Urothelium cell line (cell line): ENCODE measurements at places on chromosomes 16 and 17.

- no peak for DNase-seq
Measured at GRCh38 chr16:30065943-30066760, 592 bp downstream of the ALDOA start.

- no peak for DNase-seq
Measured at GRCh38 chr16:69814561-69814960, 52.4 kb downstream of the WWP2 start.

DNA sequence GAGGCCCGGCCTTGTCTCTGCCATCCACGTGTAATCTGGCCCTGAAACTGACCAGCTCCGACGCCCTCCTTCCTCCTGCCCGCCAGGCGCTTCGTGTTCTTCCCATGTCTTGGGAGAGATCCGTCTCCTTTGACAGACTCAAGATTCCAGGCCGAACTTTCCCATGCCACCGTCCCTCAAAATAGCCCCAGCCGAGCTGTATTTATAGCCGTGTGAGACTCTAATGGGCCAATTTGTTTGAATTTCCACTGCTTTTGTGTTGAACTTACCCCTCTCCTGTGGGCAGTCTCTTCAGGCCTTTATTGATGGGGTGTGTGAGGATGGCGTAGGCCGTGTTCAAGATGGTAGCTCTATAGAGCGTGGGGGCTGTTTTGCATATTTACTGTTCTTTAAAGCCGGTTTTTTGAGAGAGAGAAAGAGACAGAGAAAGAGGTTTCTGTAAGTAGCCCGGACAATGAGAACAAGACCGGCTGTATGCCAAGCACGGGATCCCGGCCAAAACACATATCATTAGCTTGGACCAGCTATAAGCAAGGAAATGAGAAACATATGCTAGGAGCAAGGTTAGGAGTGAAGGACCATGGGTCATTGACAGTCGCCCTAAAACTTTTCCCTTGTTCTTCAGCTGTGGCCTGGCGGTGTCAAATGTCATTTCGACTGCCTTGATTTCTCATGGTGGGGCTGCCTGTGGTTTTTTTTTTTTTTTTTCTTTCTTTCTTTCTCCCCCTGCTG is 124.5 kb upstream of the ZFHX3 start:
- DNase-seq, result peak; percentile 75

GRCh38 chr17:2277429-2278170 is 26.0 kb downstream of the SMG6 start:
- no peak for DNase-seq

- no peak for DNase-seq
Measured at GRCh38 chr16:7716660-7717550, 384.3 kb downstream of the RBFOX1 start.

GRCh38 chr17:29060475-29060874 is 17.5 kb downstream of the PIPOX start:
- no peak for DNase-seq

GRCh38 chr17:17653343-17653742 is 27.9 kb upstream of the RAI1 start:
- no peak for DNase-seq

GRCh38 chr16:84534815-84535214 is 30.4 kb upstream of the MEAK7 start:
- no peak for DNase-seq

DNA sequence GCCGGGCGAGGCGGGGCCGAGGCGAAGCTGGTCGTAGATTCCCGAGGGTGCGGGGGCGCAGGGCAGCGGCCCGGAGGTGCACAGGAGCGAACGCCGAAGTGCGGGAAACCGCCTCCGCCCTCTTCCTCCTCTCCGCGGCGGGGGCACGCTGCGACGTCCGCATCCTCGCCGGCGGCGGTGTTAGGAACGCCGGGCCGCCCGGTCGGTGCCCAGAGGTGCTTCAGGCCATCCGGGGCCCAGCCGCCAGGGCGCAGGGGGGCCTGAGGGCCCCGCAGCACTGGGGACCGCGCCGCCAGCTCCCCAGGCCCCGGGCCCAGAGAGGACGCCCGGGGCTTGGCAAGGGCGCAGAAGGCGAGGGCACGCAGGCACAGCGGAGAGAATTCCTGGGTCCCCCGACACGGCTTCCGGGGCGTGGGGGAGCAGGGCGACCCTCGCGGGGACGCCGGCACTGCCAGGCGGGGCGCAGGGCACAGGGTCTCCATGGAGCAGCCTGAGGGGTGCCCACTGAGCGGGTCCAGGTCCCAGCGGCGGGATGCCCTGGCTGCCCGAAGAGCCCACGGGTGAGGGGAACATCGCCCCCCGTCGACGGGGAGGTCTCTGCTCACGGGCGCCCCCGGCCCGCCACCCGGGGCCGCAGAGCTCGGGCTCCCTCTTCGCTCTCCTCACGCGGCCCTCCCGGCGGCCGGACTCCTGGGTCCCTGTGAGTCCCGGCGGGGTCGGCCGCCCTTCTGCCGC is 576 bp downstream of the EPOP start:
- DNase-seq, result no peak

GRCh38 chr17:75152922-75153779 is 1.2 kb downstream of the JPT1 start:
- DNase-seq, result peak; percentile 60

- peak; percentile 99 for DNase-seq
Measured at GRCh38 chr17:75124041-75124818, 7.3 kb downstream of the NT5C start.

GRCh38 chr17:47707056-47707804 is 13.3 kb downstream of the TBKBP1 start:
- no peak for DNase-seq

DNA sequence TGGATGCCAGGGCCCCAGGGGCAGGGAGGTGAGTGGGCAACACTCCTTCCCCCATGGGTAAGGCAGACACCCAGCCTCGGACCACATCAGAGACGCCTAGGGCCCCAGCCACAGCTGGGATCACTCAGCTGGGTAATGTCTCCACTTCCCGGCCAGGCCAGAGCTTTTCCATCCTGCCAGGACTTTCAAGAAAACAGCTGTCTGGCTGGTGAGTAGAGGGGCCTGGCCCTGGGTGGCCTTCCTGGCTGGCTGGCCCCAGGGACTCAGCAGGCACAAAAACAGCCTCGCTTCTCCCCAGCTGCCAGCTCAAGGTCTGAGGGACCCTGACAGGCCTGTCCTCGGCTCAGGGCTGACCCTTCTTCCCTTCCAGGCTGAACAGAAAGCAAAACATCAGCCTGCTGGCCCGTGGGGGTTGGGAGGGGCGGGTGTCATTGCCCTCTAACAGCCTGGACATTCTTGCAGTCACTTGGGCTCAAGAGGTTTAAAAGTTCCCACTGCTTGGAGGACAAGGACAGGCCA is 45.3 kb upstream of the JPH3 start:
- no peak for DNase-seq

GRCh38 chr16:19837984-19838707 is 46.5 kb downstream of the GPRC5B start:
- DNase-seq, result no peak

DNA sequence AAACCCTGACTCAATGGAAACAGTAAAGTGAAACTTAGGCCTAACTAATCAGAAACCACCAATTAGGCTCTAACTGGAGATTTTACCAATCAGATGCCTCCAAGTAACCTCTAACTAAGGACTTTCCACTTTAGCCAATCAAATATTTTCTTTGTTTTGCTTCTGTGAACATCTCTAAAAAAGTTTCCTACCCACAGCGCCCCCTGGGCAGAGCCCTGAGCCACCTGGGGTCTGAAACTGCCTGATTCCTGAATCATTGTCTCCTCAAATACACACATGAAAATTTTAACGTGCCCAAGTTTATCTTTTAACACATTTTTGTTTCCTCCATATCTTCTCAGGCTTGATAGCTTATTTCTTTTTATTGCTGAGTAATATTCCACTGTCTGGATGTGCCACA is 19.0 kb downstream of the ADAD2 start:
- no peak for DNase-seq

GRCh38 chr17:83064021-83064731 is 15.2 kb upstream of the METRNL start:
- no peak for DNase-seq

- DNase-seq, result no peak
Measured at GRCh38 chr17:21194703-21195102, 19.3 kb downstream of the TMEM11 start.

- no peak for DNase-seq
Measured at GRCh38 chr16:71489122-71489521, at the start of gene ZNF19. Gene ZNF19 (minus strand): TSS chr16:71489324. CDS start chr16:71482114, 7,210 bp downstream.

DNA sequence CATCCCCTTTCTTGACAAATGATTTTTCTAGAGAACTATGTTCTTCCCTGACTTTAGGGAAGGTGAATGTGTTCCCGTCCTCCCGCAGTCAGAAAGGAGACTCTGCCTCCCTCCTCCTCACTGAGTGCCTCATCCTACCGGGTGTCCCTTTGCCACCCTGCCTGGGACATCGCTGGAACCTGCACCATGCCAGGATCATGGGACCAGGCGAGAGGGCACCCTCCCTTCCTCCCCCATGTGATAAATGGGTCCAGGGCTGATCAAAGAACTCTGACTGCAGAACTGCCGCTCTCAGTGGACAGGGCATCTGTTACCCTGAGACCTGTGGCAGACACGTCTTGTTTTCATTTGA is 7.4 kb downstream of the NAT9 start:
- no peak for DNase-seq

GRCh38 chr17:27354491-27355081 is 60.7 kb downstream of the WSB1 start:
- peak; percentile 25 for DNase-seq

DNA sequence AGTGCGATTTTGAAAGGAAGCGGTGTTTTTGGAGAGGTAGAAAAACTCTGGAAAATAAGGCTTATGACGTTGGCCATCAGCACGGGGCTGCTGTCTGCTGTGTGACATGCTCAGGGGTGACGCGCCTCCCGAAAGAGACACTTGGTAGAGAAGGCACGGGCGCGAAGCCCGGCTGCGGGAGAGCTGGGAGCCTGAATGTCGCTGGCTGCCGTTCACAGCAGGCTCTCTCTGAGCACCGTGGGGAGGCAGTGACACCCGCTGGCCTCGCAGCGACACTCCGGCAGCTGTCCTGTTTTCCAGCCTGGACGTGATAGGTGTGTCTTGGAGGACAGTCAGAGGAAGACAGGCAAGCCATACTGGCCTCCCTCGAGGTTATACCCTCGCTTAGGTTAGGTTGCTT is 759.1 kb upstream of the RBFOX1 start:
- DNase-seq, result peak; percentile 65

DNA sequence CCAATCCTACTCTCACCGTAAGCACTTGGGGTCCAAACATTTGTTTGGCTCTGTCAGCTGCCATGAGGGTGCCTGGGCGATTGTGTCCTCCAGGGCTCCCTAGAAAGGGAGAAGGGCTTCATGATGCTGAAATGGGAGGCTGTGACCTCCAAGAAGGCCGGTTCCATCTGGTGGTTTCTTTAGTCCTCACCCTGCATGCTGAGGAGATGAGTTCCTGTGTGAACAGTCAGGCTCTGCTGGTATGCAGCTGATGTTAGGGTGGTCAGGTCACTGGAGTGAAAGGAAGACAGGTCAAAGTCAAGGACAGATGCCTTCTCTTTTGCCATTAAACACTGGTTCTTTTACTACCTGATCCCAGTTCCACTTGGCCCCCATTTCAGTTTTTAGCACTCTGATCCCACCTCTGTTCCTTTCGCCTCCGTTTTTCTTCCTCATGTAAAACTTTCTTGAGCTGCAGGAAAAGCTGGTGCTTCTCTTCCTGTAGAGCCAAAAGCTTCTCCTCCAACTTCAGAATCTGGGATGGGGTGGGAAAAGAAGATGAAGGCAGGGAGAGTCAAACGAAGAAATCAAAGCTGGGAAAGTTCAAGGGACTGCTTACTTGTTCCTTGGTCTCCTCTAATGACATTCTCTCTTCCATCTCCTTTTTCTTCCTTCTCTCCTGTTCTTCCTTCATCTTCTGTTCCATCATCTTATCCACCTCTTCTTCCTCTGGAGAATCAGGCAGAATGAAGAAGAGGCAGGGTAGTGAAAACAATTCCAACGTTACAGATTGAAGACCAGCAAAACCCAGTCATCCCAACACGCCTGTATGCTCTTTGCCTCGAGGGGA is 1.1 kb downstream of the GPS2 start:
- DNase-seq, result no peak

DNA sequence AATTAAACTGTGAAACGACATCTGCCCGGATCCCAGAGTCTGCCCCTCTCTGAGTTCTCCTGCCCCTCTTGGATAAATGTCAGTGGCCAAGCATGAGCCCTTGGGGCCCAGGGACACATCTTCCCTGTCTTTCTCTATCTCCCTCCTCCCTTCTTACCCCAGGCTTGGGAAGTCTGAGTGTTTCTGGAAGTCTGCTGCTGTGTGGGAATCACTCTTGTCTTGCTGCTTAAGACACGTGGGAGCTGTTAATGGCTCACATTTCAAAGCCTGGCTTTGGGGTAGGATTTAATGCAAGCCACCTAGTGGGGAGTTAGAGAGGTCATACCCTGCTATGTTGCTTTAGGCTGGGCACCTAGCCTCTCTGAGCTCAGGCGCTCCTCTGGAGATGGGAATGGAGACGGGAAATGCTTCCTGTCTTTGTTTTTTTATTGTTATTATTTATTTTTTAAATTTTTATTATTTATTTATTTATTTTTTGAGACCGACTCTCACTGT is 218.5 kb upstream of the CIBAR2 start:
- DNase-seq, result peak; percentile 76

GRCh38 chr16:48526058-48526957 is 83.7 kb downstream of the N4BP1 start:
- DNase-seq, result peak; percentile 42

DNA sequence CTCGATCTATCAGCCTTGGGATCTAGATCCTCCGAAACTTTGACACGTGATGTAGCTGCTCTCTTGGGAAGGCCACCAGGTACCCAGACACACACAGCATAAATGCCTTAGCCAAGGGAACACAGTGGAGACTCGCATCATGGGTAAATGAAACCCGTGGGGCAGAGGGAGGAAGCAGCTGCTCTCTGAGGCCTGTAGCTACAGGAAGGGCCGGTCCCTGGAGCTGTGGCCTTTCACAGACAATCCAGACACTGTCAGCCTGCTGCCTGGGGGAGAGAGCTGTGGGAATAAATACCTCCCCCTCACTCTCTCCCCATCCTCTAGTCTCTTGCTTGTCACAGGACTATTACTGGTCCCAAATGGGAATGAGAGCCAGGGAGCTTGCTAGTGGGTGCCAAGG is 351.2 kb downstream of the UTP18 start:
- no peak for DNase-seq

DNA sequence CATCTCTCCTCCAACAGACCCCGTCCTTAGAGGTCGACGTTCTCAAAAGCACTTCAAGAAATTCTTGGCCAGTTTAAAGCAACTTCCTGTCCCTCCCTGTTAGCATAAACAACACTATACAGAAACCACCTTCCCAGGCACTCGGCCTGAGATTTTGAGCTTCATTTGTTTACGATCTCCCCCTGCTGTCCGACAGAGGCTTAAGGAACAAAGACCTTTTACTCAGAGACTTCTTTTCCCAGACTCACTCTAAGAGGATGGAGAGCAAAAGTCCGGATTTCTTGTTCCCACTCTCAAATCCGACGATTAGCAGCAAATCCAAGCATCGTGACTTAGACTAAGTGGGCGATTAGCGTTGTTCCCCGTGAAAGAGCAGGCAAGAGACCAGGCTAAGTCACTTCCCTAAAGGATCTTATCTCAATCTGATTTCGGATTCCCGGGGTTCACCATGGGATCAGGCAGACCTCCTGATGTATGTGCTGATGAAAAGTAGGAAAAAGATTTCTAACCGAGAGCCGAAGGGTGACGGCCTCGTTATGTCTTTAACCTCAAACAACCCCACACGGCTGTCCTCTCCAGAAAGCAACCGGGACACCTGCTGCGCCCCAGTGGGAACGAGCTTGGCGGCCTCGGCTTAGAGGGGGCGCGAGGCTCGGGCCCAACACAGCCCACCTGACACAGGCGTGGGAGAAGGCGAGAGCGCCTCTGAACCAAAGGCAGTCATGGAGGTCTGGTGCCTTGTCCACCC is 598 bp downstream of the INPP5K start:
- peak; percentile 34 for DNase-seq

- no peak for DNase-seq
Measured at GRCh38 chr16:69924041-69924775, 26.9 kb upstream of the CLEC18A start.

GRCh38 chr16:81654346-81654745 is 124.7 kb upstream of the PLCG2 start:
- no peak for DNase-seq
